ENCODE measurements at places on chromosomes 11 and 22.

GRCh38 chr11:118699506-118700220 lies 20.2 kb upstream of the TREH start:
- DNase-seq, result no peak

DNA sequence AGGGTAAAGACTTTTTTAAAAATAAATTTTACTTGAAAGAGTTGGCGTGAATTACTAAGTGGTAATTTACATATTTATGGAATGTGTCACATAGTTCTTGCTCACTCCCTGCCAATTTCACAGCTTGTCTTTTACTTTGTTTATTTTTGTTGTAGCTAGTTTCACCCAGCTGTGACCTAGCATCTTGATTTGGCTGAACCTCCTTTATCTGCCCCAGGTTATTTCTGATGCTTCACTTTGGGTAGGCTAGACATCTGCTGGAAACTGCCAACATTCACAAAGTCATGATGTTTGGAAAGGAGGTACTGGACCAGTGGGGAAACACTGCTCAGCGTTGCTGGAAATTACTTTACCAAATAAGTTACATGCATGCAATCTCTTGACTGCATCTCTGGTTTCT lies 1676.0 kb upstream of the RAG2 start:
- no peak for DNase-seq

DNA sequence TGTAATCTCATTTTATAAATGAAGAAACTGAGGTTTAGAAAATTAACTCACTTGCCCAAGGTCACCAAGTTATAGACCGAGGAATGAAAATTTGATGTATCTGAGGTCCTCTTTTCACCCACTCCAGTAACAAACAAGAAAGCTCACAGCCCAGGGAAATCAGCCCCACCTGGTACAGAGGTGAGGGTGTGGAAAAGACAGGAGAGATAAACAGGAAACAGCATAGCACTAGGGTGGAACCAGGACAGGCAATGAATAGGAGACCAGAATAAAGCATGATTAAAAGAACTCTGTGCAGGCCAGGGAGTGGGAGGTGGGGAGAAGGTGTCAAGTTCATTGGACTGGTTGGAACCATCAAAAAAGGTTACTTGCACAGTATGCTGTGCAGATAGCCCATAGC lies 46.2 kb upstream of the SMCO4 start:
- no peak for DNase-seq

- peak; percentile 51 for DNase-seq
These were observed 312.9 kb downstream of the MN1 start for GRCh38 chr22:27488456-27489177.

- DNase-seq, result no peak
These were observed 1552.7 kb upstream of the TENM4 start for GRCh38 chr11:80993536-80993935.

- peak; percentile 69 for DNase-seq
These were observed 46.6 kb upstream of the CHRM4 start for GRCh38 chr11:46438211-46438610.

Data from eye (tissue), 1 donor.